EL (cell line): ENCODE measurements at places on chromosomes 12 and 14.

DNA sequence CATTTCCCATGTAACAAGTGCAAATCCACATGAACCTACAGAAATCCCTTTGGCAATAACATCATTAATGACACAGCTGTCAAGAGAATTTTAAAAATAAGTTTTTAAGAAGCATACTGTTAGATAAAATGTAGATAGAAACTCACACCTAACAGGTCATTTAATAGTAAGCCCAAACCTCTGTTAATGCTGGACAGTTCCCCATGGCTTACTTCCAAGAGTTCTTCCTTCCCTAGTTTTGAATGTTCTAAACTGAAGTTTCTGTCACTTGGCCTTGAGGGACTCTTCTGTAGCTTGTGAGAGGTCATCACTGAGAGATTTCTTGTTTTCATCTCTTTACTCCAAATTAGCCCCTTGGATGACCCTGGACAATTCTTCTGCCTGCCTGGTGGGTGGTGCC lies 22.7 kb downstream of the OTX2 start:
- no peak for DNase-seq

DNA sequence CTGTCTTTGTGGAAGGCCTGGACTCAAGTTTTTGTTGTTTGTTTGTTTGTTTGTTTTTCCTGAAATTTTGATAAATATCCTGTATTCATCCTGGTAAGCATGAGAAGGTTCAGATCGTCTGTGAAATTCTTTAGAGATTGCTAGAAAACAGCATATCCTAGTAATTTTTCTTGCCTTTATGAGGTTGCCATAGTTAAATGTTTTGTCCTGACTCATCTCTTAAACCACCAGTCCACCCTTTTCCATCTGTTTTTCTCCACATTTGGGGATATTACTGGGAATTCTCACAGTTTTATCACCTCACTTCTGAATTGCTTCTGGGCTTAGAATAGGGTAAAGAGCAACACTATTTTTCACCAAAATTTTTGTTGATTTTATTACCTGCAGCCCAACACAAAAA lies 248.3 kb downstream of the FBXL14 start:
- DNase-seq, result peak; percentile 67

DNA sequence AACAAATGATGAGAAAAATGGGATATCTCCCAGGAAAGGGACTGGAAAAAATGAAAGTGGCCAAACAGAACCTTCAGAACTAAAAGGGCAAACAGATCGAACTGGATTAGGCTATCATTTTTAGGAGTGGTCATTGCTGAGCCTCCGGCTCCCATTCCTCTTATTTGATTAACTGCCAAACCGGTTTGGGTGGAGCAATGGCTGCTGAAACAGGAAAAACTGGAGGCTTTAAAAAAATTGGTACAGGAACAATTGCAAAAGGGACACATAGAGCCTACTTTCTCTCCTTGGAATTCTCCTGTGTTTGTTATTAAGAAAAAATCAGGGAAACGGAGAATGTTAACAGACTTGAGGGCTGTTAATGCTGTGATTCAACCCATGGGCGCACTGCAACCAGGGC lies 49.7 kb downstream of the TNFAIP2 start:
- no peak for DNase-seq

GRCh38 chr12:28759333-28759732 lies 389.7 kb upstream of the FAR2 start:
- DNase-seq, result no peak

- no peak for DNase-seq
Measured at GRCh38 chr12:121837680-121838079, 21.0 kb downstream of the HPD start.

GRCh38 chr12:68614105-68614679 lies 3.5 kb downstream of the RAP1B start:
- no peak for DNase-seq

GRCh38 chr12:67625004-67625403 lies 23.5 kb upstream of the DYRK2 start:
- no peak for DNase-seq

DNA sequence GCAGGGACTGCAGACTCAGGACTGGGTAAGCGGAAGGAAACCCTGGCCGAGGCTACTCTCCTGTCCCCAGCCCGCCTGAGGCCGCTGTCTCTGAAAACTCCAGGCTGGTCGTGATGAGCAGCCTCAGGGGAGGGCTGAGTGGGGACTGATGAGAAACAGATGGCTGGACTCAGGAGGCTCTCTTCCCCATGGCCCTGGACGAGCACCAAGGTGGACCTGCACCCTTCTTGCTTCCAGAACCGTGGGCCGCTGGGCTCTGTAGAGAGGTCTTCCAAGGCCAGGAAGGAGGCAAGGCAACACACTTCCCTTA lies 1.1 kb downstream of the TEX22 start:
- DNase-seq, result no peak

GRCh38 chr14:77615361-77616132 lies 890 bp downstream of the SPTLC2 start:
- peak; percentile 46 for DNase-seq

DNA sequence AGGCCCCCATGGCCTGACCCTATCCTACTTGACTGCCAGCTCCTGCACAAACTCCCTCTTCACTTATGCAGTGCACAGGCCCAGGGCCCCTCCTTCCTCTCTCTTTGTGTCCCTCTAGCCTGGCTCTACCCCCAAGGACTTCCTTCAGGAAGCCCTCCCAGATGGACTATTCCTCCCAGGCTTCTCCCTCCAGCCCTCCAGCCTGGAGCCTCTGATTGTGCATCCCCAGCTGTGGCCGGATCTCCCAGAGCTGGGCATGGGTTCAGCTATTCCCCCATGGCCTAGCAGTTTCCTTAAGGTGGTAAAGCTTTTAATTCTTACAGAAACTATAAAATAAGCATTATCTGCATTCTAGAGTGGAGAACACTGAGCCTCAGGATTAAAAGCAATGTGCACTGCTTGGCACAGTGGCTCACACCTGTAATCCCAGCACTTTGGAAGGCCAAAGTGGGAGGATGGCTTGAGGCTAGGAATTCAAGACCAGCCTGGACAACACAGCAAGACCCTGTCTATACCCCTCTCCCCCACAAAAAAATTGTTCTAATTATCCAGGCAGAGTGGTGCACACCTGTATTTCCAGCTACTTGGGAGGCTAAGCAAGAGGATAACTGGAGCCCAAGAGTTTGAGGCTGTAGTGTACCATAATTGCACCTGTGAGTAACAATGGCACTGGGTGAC lies 16.8 kb upstream of the KRT8 start:
- DNase-seq, result no peak

DNA sequence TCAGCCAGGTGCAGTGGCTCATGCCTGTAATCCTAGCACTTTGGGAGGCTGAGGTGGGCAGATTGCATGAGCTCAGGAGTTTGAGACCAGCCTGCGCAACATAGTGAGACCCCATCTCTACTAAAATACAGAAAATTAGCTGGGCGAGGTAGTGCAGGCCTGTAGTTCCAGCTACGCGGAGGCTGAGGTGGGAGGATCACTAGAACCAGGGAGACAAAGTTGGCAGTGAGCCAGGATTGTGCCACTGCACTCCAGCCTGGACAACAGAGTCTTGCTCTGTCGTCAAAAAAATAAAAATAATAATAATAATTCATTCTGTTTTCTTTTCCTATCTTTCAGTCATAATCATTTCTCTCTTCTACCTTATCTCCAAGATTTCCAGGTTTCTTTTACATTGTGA lies 48.6 kb upstream of the USP44 start:
- DNase-seq, result no peak

GRCh38 chr12:72631926-72632685 lies 359.9 kb downstream of the TRHDE start:
- DNase-seq, result no peak

DNA sequence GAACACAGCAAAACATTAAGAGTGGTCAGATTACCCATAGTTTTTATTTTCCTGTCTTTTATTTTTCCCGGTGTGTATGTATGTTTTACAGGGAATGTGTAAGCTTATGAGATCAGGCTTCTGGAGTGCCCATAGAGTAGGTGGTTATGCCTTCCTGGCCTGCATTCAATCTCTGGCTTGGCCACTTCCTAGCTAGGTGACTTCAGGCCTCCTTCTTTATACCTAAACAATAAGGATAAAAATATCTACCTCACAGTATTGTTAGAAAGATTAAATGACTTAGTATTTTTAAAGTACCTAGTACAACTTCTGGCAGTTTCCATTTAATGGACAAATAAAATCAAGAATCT lies 42.4 kb downstream of the ITPR2 start:
- DNase-seq, result no peak

GRCh38 chr14:30185832-30186231 lies 258.2 kb upstream of the PRKD1 start:
- DNase-seq, result no peak

- no peak for DNase-seq
Measured at GRCh38 chr12:43402436-43402835, 149.6 kb downstream of the ADAMTS20 start.

- DNase-seq, result peak; percentile 79
Measured at GRCh38 chr14:22973217-22974032, 8.9 kb downstream of the AJUBA start.

- DNase-seq, result no peak
Measured at GRCh38 chr12:26345471-26346003, 150.2 kb downstream of the SSPN start.

GRCh38 chr14:63564318-63564717 lies 21.1 kb upstream of the PPP2R5E start:
- peak; percentile 13 for DNase-seq

DNA sequence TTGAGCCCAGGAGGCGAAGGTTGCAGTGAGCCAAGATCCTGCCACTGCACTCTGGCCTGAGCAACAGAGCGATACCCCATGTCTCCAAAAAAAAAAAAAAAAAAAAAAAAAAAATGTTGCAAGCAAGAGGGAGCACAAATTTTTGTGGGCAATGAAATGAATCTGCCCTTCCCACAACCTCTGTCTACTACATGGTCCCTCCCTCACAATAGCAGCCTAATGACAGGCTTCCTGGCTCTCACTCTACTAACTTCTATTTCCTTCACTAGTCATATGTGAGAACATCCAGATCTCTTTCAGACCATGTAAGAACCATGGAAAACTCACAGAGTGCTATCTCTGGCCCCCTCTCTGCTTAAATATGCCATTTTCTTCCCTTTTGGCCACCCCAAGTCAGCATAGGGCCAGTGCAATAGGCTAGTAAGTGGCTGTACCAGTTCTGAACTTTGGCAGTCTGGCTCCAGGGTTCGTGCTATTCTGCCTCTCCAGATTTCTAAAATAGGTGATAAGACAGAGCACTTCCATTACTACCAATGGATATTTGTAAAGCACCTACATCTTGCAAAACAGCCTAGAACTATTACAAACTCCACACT lies 7.1 kb downstream of the OSBPL8 start:
- DNase-seq, result no peak

GRCh38 chr14:103444837-103445524 lies 59.8 kb downstream of the MARK3 start:
- DNase-seq, result no peak

- DNase-seq, result no peak
Measured at GRCh38 chr14:60789656-60790055, 55.1 kb downstream of the MNAT1 start.

DNA sequence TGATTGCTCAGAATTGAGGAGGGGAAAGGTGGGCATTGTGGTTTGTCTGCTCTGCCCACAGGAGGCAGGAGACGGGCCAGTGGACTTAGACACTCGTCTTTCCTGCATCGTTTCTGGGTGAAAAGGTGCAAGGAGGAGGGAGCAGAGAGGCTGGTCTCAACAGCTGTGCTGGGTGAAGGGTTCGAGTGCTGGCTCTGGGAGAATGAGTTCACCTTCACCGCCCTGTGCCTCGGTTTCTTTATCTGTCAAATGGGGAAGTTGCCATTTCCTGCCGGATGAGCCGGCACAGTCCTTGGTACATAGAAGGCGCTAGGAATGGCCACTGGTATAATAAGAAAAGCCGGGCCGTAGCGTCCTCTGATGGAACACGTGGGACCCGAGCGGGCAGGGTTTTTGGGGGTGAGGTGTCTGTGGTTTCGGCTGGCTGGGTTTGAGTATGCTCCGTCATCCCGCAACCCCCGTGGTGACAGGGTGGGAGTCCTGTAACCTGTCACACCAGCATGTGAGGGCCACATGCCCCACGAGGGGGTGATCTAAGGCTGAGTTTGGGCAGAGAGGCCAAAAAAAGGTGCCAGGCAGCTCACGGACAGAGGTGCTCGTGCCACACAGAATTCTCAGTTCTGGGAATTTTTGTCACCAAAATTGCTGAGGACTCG lies 7.3 kb downstream of the BCL7A start:
- DNase-seq, result no peak

- DNase-seq, result no peak
Measured at GRCh38 chr12:39884616-39885125, 221.2 kb downstream of the SLC2A13 start.

GRCh38 chr12:54413284-54414190 lies 5.5 kb downstream of the ITGA5 start:
- DNase-seq, result peak; percentile 54

DNA sequence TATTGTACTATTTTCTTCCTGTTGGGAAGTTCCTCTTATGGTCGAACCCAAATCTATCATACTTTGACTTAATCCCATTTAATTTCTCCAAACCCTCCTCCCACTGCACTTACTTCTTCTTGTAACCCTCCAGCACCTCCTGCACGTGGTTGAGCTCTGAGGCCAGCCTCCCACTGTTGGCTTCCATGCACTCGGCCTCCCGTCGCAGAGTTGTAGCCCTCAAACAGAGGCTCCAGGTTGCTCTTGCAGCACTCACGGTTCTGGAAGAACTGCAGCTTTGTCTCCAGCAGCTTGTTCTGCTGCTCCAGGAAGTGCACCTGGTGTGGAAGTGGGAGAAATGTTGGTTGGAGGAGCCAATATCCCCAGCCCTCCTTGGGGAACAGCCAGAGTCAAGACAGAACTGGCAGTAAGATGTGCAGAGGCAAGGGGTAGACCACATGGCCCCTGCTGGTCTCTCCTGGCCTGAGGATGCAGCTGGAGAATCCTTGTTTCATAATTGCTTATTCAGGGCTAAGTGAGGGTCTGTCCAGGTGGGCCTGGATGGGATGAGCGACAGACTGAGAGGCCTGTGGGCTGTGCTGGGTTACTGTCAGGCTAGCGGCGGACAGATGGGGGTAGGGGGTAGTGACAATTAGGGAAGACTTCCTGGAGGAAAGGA lies 18.4 kb upstream of the KRT86 start:
- DNase-seq, result no peak

DNA sequence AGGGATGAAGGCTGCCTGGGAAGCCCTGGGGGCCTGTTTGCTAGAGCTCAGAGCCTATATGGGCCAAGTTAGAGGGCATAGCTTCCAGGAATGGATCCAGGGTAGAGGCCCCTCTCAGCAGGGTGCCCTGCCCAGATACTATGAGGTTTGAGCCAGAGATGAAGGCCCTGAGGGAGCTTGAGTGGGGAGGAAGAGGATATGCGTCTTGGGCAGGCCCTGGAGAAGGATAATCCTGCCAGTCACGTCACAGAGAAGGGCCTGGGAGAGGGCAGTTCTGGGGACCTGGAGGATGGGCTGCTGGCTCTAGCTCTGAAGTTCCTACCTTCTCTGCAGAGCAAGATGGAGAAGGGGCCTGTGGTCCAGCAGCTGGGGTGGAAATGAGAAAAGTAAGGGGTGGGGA lies 5.9 kb upstream of the CACNB3 start:
- DNase-seq, result peak; percentile 40

- no peak for DNase-seq
Measured at GRCh38 chr14:76729258-76729657, 32.0 kb upstream of the VASH1 start.

DNA sequence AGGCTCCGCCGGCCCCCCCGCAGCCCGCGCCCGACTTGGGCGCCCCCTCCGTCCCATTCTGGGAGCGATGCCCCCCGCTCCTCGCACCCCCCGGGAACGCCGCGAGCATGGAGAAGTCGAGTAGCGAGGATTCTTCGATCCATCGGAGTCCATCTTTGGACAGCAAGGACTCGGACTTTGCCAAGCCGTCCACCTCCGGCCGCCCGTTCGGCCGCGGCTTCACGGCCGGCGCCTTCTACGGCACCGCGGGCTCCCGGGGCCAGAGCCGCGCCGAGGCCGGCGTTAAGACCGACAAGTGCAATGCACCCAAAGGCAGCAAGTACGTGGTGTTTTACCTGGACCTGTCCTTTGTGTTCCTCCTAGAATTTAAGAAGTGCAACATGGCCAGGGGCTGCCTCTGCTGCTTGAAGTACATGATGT lies 123.6 kb downstream of the TSPAN9 start:
- no peak for DNase-seq
